ENCODE measurements at places on chromosomes 1 and 21. TPM values are rescaled to one million over a fixed set of nuclear protein-coding genes. Genes with fewer than 3 reads are reported as not detected.
A peak's percentile ranks its signal among the peaks of the same experiment; 100 is the strongest.

GRCh38 chr1:169041366-169041765 lies 65.1 kb upstream of the ATP1B1 start:
- no peak for DNase-seq

DNA sequence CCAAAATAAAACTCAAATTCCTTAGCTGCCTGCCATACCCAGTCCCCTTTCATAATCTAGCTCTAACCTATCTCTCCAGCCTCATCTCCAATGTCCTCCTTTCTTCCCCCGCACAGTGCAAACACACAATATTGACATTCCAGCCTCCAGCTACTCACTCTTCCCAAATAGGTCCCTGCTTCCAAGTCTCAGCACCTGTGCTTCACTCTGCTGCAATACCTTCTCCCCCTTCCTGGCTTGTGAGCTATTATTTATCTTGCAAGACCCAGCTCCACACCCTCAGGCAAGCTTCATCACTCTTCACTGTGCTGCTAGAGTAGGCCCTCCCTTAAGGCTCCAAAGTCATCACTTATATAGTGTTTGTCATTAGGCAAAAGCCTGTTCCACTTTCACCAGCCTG lies 9.7 kb downstream of the PLPP3 start:
- no peak for DNase-seq

- DNase-seq, result no peak
Measured at GRCh38 chr1:236677641-236678235, 8.6 kb upstream of the ACTN2 start.

GRCh38 chr1:169160845-169161495 lies 54.5 kb downstream of the ATP1B1 start:
- DNase-seq, result no peak

DNA sequence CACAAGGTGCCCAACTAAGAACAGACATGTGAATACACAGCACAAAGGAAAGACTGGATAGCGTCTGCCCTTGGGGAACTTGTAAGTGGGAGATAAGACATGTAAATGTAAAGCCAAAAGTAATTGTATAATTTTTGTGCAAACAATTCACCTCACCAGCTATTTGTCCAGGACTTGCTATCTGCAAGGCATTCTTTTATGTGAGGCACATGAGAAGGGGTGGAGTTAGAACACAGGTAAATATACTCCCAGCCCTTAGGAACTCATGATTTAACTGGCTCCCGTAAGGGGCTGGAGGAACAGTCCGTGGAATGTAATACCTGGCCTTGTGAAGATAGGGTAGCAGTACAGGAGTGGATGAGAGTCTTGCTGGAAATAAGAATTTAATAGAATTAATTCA lies 61.3 kb downstream of the CDK18 start:
- DNase-seq, result no peak

GRCh38 chr1:46547481-46548383 lies 3.7 kb downstream of the KNCN start:
- DNase-seq, result peak; percentile 48

DNA sequence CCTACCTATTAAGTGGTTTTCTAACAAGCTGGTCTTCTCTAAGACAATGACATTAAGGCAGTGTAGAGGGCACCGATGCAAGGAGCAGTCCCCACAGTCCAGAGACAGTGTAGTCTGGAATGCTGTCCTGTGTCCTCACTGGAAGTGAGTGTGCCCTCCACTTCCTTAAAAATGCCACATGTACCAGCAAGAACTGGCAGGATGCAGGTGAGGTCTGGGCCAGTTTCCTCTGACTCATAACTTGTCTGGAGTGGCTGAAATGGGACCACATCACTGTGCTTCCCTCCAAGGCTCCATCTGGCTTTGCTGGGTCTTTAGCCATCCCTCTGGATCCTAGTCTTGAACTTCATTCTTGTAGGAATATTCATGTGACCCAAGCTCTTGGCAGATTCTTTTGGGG lies 170.5 kb upstream of the KIAA0040 start:
- peak; percentile 43 for DNase-seq

- no peak for DNase-seq
Measured at GRCh38 chr1:155305881-155306391, 2.7 kb upstream of the FDPS start.

DNA sequence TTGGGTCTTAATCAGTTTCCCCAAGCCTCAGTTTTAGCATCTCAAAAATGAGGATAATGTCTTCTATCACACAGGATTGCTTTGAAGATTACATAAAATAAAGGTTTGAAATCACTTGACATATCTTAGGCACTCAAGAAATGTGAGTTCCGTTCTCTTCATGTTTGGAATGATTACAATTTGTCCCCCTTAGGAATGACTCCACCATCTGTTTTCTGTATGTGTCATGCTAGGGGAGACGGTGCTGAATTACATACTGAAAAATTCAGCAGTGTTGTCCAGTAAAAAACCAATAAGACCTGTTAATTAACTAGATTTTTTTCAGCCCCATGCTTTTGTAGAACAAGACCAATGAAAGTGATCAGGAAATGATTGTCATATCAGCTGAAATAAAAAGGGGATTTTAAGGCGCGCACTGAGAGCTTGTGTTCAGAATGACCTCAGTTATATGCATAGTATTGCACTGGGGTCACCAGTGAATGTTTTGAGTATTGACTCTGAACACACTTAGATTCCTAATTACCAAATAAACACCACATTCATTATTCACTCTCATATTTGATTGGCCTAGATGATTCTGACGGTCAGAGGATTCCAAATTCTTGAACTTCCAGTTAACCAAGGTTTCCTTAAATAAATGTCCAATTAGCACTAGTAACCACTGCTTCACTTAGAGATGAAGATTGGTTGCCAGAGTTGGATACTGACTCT lies 114.5 kb upstream of the KCNK2 start:
- DNase-seq, result no peak

- no peak for DNase-seq
Measured at GRCh38 chr1:118262865-118263264, 77.8 kb upstream of the SPAG17 start.

DNA sequence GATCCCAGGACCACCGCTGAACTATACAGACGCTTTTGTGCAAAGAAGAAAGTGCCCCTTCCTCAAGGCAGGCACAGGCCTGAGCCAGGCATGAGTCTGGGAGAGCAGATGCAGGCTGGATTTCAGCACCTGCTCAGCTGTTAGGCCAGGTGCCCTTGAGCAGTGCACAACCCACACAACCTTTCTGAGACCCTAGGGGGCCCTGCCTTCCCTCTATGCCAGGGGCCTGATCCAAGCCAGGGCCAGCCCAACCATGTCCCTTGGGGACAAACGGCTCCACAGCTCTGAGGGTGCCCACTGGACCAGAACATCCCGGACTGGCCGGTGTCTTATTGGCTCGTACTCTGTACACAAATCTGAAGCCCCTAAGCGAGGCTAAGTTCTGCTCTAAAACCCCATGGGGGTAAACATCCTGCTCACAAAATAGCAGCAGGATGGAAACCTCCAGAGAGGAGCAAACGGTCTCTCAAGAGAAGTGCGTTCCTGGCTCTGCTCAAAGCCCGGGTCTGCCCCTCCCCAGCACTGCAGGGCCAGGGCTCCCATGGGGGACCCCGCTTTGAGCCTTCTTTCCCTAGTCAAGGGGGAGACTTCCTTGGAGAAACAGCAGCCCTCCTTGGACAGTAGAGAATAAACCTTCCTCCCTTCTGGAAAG lies 275.1 kb downstream of the NPHP4 start:
- no peak for DNase-seq

- DNase-seq, result peak; percentile 45
Measured at GRCh38 chr1:226677027-226678020, 61.8 kb downstream of the ITPKB start.

GRCh38 chr1:170701962-170702361 lies 38.0 kb downstream of the PRRX1 start:
- no peak for DNase-seq

DNA sequence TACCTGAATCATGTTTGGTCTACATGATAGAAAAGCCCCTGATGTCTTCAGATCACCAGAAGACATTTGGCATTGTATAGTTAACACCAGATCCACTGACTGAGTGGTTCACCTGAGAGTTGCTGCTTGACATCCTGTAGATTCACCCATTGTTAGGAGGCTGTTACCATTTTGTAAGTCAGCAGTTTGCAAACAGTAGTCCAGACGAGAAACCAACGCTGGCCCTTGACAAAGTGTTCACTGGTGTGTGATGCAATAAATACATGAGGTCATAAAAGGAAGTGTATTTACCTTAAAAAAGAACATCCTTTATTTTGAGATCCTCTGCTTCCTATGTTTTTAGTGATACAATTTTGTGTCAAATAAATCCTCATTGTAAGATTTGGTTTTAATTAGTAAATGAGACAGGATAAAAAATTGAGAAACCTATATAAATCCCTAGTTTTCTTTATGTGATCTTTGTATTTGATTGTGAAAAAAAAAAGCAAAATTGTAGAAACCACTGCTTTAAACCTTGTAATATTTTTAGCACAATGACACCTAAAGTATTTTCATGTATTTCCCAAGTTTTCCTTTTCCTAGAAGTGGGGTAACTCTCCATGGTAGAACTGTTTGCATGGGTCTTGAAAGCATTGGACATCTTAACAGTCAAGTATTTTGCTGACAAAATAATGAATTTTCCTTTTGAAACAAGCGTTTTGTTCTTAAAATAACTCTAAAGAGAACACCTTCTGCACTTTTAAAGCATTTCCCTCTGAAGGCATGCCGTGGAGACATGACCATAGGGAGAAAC lies 204.3 kb downstream of the FGGY start:
- DNase-seq, result no peak

GRCh38 chr1:31055501-31055900 lies 10.0 kb downstream of the PUM1 start:
- no peak for DNase-seq

DNA sequence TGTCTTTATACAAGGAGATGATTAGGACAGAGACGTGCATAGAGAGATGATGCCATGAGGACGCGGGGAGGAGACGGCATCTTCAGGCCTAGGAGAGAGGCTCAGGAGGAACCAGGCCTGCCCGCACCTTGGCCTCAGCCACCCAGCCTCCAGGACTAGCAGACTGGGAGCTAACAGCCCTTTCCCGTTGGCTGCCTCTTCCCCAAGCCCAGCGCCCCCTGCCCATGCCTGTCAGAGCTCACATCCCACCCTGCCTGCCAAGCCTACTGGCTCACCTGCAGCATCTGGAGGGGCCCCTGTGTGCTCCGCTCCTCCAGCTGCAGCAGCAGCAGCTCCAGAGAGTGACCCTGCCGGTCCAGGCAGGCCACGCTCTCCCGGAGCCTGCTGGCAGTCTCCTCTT lies 4.0 kb upstream of the TRIM11 start:
- no peak for DNase-seq

DNA sequence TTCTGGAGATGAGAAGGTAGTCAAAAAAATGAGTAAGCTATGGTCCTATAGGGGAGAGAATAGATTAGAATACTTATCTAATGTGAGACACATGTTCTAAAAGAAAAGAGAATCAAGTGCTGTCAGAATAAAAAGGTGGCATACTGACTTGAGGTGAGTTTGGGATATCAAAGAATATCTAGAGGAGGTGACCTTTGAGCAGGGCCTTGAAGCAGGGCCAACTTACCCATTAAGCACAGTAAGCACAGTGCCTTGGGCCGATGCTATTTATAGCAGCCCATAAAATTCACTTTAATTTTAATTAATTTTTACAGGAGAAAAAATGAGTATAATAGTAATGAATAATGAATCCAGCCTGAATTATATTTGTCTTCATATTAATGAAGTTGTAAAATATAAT lies 92.2 kb downstream of the XPR1 start:
- DNase-seq, result no peak

- DNase-seq, result no peak
Measured at GRCh38 chr21:38938343-38938742, 132.6 kb downstream of the ETS2 start.

DNA sequence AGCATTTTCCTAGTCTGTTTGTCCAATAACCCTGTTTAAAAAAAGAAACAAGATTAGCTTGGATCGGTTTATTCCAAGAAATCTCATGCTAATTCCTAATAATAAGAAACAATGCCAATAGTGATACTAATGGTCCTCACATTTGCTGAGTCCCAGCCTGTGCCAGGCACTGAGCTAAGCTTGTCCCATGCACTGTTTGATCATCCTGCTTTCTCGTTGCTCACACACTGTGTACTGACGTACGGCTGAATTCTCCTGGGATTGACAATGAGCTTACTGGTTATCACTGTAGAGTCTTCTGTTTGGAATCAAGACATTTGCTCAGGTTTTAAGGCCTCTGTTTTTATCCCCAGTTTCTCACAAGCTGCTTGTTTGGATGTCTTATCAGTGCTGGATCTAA lies 71.1 kb downstream of the CACNA1E start:
- DNase-seq, result no peak

DNA sequence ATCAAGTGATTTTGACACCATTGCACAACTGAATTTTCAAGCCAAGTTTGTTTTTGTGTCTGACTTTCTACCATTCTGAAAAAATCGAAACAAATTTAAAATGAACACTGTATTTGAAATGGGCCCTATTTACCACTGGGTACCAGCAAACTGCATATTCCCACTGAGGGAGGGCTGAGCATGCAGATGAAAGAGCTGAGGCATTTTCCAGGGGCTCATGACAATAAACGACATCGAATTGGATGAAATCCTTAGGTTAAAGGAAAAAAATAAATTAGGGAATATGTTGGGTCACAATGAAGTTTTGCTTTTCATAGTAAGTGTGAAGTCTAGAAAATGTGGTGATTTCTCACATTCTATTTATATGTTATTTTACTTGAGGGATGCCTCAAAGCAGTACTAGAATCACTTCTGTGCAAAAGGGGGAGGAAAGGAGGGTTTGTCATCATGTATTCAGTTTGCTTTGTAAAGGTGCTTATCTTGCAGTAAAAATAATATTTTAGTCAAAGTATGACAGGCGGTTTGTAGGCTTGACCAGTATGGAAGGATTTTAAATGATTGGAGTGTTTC lies 11.2 kb downstream of the ZBTB18 start:
- no peak for DNase-seq

- no peak for DNase-seq
Measured at GRCh38 chr1:52633291-52633754, 355 bp downstream of the SHISAL2A start.

GRCh38 chr1:44220001-44220751 lies 6.9 kb downstream of the DMAP1 start:
- DNase-seq, result no peak

DNA sequence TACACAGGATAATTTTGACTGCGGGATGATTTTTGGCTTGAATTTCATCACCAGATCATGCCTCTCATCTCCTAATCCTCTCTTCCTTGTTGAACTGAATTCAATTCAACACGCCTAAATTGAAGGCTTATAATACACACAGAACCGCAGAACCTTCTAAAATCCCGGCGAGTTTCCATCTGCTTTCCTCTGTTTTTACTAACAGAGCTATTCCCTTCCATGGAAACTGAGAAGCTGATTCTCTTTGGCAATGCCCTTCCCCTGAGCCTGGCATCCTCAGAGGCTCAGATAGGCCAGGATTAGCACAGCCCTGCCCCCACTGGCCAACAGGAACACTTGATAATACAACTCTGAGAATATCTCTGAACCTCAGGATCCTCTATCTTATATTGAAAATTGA lies 130.2 kb downstream of the CAPN8 start:
- no peak for DNase-seq

- DNase-seq, result no peak
Measured at GRCh38 chr1:30336550-30337323, 386.6 kb downstream of the MATN1 start.

- no peak for DNase-seq
Measured at GRCh38 chr1:238648751-238649150, 737.6 kb upstream of the CHRM3 start.

- DNase-seq, result no peak
Measured at GRCh38 chr1:242240077-242240476, 241.2 kb upstream of the MAP1LC3C start.

The TRIM17 gene
- total RNA-seq, result not detected

The S100A8 gene
- not detected for total RNA-seq

The SPRR2F gene
- not detected for total RNA-seq

The FAM131C gene
- total RNA-seq, result 0.44 TPM

The SOX13 gene
- 38.0 TPM for total RNA-seq

The CDK18 gene
- 0.32 TPM for total RNA-seq

The TRPM2 gene
- not detected for total RNA-seq

Data from endothelial cell of umbilical vein (primary cell).